ENCODE measurements at places on chromosomes 13 and 19.
A peak's percentile ranks its signal among the peaks of the same experiment; 100 is the strongest.

DNA sequence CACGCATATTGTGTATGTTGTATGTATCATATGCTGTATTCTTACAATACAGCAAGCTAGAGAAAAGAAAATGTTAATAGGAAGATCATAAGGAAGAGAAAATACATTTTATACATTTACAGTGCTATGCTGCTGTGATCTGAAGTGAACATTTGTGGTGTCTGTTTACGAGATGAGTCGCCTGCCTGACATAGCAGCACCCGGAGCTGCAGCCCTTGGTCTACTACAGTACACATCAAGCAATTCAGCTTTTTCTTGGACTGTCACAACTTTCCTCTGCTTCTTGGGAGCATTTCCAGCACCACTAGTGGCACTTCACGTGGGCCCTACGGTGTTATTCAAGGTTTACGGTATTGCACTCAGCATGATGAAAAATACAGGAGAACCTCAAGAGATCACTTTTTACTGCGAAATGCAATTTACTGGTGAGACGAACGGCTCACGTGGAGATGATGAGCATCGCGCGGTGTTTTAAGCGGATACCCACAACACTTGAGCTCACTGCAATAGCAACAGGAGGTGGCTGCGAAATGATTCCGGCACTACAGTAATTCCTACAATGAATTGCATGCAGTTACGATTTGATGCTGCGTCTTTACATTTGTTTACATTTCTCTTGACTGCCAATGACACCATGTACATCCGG is 308.4 kb downstream of the FGF9 start:
- DNase-seq, result no peak

- DNase-seq, result no peak
Observed at GRCh38 chr13:93248627-93249047, 22.0 kb downstream of the GPC6 start.

- DNase-seq, result no peak
Observed at GRCh38 chr19:55927991-55928390, 4.1 kb downstream of the NLRP13 start.

- no peak for DNase-seq
Observed at GRCh38 chr13:101416181-101417042, at the start of gene NALCN. TSS of gene NALCN (minus strand) at chr13:101416508. CDS start at chr13:101399126, 17,382 bp downstream.

DNA sequence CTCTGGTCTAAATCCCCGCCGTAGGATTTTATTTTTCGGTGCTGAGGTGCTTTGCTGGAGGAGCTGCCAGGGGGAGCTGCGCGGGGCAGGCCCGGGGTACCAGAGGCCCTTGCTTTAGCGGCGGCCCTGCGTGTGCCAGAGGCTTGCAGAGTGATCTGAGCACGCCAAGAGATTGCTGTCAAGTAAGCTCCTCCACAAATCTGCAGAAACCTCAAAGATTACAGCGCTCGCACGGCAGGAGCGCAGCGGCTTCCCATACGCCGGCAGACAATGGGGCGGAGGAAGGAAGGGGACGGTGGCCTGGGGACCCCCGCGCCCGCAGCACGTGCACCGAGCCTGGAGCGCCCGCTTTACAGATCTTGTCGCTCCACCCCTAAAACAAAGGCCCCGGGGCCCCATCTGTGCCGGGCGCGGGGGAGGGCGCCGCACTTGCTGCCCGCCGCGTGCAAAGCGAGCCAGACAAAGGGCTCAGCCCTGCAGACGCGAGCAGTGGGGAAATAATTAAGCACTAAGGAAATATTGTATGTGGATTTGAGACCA is 9.1 kb upstream of the C19orf12 start:
- DNase-seq, result peak; percentile 48

DNA sequence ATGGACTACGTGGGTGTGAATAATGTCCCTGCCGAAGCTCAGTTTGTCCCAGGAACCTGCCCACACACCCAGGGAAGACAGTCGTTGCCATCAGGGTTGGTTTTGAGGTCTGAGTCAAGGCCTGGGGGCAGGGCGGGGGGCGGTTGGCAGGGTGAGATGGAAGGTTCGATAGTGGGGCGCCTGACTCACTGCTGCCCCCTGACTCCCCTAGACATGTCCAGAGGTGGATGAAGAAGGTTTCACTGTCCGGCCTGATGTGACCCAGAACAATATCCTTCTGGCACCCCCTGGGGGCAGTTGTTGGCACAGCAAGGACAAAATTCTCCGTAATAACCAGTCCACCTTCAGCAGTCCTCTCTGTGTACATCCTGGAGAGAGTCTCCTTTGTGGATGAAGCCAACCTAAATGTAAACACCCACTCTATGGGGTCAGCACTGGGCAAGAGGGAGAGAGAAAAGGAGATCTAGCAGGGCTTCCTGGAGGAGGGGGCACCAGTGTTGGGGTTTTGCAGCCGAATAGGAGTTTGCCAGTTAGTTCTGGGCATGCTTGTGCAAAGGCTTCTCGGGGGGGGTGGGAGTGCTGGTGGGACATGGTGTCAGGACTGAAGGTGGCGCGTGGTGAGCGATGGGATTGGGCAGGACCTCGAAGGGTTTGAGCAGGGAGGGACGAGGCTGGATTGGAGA is 19.6 kb upstream of the B3GNT3 start:
- no peak for DNase-seq

All from stimulated activated naive CD8-positive, alpha-beta T cell treated with anti-CD3 and anti-CD28 coated beads, Interleukin-15, amount 100 ng/mL, for 72 hours (primary cell).